ENCODE measurements at places on chromosomes 4 and X.

DNA sequence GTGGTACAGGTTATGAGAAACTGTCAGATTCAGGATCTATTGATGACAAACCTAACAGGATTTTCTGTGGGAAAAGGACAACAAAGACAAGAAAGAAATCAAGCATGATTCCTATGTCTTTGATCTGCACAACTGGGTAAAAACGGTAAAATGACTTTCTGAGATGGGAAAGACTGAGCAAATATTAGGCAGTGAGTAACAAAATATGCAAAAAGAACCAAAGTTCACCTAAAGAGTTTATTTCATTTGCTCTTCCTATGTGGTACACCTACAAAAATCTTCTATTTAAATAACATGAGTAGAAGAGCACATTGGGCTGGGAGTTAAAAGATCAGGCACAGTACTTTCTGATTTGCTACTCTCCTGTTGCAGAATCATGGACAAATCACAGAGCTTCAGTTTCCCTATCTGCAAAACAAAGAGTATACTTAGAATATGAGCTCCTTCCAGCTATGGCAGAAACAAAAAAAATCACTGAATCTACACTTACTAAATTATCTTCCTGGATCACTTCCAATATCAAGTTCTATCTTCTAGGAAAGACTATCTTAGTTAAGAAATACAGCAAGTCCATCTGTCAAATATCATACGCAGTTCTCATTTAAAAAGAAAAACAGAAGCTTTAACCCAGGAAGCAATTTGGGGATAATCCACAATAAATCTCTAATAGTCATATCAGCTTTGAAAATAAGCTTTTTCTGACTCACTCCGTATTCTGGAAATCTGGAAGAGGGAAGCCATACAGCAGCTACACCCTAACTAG lies 37.4 kb downstream of the NFXL1 start:
- DNase-seq, result no peak

DNA sequence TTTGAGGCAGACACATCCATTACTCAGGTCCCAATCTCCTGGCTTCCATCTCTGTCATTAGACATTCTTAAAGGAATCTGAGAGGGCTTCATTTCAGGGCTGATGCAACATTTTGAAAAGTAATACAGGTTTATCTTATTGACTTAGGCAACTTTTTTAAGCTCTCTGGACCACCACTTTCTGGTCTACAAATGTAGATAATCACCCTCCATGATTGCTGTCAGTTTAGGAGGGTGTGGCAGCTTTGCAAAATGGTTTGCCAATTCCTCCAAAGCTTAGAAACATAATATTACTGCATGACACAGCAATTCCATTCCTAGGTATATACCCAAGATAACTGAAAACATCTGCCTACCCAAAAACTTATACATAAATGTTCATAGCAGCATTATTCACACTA lies 77.6 kb downstream of the ARHGAP6 start:
- no peak for DNase-seq

GRCh38 chr4:70838666-70839588 lies 763 bp downstream of the GRSF1 start:
- DNase-seq, result peak; percentile 58

DNA sequence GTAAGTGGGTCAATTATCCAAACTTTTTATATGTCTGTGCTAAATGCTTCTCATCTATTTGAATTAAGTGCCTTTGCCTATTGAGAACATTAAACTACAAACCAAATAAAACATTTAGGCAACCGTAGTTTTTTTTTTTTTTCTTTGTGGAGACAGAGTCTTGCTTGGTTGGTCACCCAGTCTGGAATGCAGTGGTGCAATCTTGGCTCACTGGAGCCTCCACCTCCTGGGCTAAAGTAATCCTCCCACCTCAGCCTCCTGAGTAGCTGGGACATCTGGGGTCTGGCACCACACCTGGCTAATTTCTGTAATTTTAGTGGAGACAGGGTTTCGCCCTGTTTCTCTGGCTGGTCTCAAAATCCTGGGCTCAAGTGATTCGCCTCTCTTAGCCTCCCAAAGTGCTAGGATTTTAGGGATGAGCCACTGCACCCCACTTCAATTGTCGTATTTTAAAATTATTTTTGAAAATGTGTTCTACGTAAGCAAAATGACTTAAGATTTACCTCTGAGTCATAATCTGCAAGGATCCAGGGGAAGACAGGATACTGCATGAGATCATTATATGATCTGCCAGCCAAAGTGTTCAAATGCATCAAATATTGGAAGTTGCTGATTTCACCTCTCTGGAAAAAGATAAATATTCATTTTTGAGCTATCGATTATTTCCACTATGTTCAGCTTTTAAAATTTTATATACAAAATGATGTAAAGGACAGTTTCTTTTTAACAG lies 125.6 kb downstream of the CDS1 start:
- no peak for DNase-seq

DNA sequence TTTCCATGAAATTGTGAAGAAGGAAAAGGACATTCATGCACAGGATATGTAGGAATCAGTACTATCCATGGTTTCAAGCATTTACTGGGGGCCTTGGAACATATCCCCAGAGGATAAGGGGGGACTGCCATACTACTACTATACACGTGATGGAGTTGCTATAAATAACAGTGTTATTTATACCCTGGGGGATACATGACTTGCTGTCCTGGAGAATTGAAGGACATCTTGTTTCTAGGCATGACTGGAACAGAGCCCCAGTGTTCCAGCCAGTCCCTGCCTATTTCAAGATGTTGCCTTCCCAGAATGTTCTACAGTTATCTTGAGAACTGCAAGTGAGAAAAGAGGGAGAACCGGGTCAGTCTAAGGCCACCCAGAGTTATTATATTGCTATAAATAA lies 39.6 kb upstream of the ZNF81 start:
- no peak for DNase-seq

DNA sequence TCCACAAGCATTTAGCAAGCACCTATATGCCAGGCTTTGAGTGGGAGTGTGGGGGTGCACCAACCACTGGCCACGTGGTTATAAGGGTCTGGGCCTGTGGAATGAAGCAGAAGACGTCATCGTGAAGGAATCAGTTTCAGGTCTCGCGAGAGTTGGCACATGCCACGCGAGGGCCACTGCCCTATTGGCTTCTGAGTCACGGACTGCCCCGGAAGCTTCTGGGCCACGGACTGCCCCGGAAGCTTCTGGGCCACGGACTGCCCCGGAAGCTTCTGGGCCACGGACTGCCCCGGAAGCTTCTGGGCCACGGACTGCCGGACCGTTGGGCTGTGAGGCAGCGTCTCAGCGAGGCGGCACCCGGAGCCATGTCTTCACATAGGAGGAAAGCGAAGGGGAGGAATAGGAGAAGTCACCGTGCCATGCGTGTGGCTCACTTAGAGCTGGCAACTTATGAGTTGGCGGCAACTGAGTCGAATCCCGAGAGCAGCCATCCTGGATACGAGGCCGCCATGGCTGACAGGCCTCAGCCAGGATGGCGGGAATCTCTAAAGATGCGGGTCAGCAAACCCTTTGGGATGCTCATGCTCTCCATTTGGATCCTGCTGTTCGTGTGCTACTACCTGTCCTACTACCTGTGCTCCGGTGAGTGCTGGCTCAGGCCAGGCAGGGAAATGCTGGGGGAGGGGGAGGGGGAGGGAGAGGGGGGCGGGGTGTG lies at the start of gene FMR1NB:
FMR1NB (plus strand) TSS at position 300 of the 715 bp plus-strand sequence; CDS start at position 366, 66 bp downstream.
- no peak for DNase-seq

DNA sequence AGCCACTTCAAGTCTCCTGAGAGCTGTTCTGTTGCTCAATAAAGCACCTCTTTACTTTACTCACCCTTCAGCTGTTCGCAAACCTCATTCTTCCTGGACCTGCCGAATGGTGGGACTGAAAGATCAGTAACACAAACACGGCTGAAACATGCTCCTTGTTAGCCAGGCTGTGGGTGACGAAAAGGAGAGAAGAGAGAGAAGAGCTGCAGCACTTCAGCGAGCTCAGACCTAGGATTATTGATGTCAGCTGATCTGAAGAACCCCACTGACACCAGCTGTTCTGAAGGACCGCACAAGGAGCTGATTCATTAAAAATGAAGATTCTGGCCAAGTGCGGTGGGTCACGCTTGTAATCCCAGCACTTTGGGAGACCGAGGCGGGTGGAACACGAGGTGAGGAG lies 2020.0 kb upstream of the ADGRL3 start:
- no peak for DNase-seq

GRCh38 chr4:78581618-78582017 lies 30.0 kb downstream of the ANXA3 start:
- DNase-seq, result no peak

DNA sequence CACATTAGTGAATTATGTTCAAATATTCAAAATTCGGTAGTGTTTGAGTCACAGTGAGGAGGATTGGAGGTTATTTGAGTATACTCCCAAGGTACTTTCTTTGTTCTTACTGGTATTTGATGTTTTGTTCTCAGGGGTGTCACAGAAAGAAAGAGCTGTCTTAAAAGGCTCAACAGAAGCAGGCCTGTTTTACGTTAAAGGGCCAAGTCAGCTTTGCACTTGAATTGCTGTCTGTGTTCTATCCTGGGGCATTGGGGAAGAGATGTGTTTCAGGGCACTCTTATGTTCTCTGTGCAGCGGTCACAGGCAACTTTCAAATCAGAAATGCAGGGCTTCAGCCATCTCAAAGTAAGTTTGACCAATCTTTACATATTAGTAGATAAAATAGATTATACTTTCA lies 1113.1 kb upstream of the LCORL start:
- no peak for DNase-seq

- DNase-seq, result no peak
These were observed 86.7 kb downstream of the ATP8A1 start for GRCh38 chr4:42570221-42570620.

- no peak for DNase-seq
These were observed 163.2 kb upstream of the ETNPPL start for GRCh38 chr4:108926061-108926460.

DNA sequence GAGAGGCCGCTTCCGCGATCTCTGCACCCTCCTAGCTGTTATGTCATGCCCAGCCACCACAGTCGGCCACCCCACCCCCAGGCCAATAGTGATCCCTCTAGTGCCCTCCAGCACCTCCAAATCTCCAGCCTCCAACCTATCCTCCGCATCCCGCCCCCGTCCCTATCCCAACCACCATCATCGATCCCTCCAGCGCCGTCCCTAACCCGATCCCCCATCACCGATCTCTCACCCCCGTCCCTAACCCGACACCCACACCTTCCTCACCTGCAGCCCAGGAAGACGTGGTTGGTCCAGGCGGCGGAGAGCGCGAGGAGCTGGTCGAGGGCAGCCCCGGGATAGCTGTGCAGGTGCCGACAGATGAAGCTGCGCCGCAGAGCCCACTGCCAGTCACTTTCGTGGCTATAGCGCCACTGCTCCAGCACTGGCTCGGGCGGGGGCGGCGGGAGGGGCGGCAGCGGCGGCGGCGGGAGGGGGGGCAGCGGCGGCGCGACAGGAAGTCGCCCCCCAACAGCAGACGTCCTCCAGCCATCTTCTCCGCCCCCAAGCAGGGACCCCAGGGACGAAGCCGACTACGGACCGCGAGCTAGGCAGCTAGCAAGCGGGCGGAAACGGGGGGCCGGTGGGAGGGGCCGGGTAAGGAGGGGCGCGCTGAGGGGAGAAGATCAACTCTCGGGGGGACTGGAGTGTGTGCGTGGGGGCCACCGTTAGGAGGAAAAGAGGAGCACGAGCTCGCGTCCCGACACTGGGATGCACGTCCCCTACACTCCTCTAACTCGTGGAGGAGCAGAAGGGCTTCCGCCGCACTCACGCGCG lies 552 bp downstream of the NKRF start:
- no peak for DNase-seq

DNA sequence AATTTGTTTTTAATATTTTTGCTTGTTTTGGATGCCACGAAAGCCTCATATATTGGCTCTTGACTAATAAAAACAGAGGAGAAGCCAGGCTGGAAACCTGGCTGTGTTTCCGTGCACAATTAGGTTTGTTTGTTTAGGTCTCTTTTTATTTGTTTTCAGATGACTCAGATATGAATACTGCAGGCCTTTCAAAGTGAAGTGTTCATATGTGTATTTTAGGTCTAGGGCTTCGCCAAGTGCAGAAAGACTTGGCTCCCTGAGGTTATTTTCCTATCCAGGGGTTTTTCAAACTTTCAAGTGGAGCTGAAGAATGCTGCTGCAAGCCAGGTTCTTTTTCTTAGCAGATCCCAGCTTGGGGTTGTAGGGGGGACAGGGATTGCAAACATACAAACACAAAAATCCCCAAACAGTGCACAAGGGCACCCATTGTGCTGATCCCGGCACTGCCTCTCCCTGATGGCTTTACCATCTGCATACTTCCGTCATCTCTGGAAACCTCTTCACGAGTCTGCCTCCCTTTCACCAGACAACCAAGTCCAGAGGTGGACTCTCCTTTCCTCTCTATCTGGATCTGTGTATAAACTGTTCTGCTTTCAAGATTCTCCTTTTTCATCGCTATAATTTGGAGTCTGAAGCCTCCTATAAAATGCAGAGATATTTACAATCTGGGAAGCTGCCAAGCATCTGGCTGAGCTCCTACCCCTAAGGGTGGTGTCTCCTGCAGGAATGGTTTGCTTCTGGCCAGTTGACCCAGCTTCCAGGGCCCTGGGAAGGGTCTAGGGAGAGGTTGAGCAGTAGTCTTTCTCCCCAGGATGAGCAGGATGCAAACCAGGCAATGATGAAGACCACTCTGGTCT lies 108.6 kb downstream of the SMIM20 start:
- DNase-seq, result no peak

GRCh38 chrX:129230850-129231512 lies 292.3 kb downstream of the SMARCA1 start:
- DNase-seq, result no peak

- DNase-seq, result no peak
These were observed 254.2 kb downstream of the KCTD8 start for GRCh38 chr4:44194365-44194764.

GRCh38 chr4:180751009-180751408 lies 1492.2 kb upstream of the TENM3 start:
- DNase-seq, result no peak

DNA sequence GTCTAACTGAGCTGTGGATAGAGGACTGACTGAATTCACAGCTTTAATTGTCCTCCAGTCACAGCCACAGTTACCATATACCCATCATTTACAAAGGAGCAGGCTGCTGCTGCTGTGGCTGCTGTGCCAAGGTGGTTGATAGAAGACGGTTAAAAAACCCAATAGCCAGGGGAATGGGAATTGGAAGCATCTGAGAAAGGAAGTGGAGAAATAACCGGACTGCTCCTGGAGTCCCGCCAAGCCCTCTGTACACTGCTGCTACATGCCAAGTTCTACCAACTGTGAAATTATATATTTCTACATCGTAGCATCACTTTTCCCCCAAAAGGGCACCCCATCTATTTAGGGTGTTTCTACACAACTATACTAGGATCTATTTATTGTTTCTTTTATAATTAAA lies 279.7 kb upstream of the ARX start:
- no peak for DNase-seq

- DNase-seq, result no peak
These were observed 314.1 kb downstream of the STK32B start for GRCh38 chr4:5365071-5366008.

All from NCI-H526 treated with DMSO at 0.1 percent for 48 hours (cell line).